Naive thymus-derived CD8-positive, alpha-beta T cell (primary cell): ENCODE measurements at places on chromosomes 13 and 19.
A peak's percentile ranks its signal among the peaks of the same experiment; 100 is the strongest.

GRCh38 chr19:2099937-2100718 is 3.4 kb downstream of the IZUMO4 start:
- no peak for DNase-seq

DNA sequence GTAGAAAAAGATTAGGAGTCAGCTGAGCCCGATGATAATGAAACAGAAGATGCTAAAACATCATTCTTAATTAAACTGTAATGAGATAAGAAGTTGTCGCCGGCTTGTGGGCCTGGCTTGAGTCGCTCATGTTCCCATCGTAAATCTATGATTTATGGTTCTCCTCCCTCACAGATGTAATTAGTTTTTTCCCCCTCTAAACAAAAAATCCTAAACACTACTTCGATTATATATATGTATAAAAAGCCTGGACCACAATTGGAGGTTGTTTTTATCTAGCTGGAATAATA is 151.3 kb downstream of the PTPRS start:
- DNase-seq, result no peak

DNA sequence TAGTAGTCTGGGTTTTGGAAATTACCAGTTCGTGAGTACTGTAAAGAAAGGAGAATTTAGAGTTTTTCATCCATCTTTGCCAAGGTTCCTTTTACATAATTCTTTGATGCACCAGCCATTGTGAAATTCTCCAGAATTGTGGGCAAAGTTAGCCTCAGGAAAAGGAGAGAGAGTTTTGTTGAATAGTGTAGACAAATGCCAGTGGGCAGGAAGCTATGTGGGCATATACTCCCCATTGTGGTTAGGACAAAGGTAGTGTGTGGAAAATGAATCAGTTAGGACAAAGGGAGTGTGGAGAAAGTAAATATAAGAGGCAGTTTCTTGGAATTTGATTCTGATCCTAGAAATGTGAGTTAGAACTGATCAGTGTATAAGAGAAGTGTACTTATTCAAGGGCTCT is 67.9 kb downstream of the PCCA start:
- no peak for DNase-seq

- no peak for DNase-seq
Measured at GRCh38 chr13:101144808-101145419, 271.4 kb downstream of the NALCN start.

GRCh38 chr13:44439452-44440024 is 65.9 kb downstream of the SERP2 start:
- DNase-seq, result no peak

GRCh38 chr19:46748325-46749109 is 2.3 kb upstream of the STRN4 start:
- DNase-seq, result peak; percentile 72

DNA sequence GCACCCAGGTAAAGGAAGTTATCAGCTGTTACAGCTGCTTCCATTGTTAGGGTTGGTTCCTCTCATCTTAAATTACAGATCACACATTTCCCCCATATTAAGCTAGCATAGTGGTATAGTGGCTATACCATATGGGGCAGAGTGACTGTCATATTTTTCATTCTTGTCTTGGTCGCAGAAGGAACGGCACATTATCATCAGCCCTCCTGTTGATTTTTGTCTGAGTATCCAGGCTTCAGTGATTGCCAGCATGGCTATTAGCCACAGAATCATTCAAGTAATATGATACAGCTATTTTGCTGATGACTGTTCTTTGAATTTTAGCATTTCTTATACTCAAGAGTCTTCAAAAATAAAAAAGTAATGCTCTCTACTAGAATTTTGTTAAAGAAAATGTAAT is 240.9 kb downstream of the LIG4 start:
- no peak for DNase-seq

DNA sequence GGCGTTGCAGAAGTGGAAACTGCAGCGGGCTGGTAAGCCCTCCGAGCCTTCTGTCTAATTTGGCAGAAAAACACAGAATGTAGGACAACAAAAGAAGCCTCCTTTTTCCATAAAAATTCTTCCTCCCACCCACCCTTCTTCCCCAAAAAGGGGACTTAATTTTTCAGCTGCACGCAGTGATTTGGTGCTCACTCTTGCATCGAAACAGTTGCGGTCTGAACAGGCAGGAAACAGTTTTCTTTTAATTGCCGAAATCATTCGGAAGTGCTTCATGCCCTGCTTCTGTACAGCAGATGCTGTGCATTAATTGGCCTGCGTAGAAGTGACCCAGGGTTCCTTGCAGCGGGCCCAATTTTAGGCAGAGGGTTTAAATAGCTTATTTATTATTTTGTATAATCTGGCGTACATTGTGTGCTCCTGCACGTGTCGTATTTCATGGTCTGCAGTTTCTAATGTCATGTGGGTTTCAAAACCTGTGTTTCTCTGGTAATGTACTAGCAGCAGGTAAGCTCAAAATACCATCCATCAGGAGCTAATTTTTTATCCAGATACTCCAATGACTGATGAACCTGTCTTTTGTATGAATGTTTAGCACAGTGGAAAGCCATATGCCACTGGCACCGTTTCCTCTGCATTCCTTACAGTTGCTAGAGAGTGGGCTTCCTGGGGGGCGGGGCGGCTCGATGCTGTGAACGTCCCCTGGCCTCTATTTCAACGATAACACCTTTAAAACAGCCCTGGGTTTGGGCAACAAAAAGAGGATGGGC is 66.6 kb downstream of the GGACT start:
- no peak for DNase-seq

GRCh38 chr19:11105014-11105636 is 15.9 kb downstream of the LDLR start:
- DNase-seq, result no peak

DNA sequence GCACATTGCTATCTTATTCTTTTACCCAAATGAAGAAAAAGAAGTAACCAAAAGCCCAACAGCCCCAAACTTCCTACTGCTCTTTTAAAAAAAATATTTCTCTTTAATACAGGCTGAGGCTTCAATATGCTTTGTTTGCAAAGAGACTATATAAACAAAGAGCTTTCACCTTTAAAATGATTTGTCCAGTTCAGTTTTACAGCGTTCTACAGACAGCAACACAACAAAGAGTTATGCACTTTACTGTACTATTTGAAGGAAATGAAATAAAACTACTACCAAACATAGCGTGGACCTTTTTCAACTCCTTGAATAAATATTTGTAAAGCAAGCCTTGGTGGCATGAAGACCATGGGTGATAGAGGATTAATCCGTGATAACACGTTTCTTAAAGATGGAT is 151.2 kb downstream of the FGF9 start:
- DNase-seq, result no peak

DNA sequence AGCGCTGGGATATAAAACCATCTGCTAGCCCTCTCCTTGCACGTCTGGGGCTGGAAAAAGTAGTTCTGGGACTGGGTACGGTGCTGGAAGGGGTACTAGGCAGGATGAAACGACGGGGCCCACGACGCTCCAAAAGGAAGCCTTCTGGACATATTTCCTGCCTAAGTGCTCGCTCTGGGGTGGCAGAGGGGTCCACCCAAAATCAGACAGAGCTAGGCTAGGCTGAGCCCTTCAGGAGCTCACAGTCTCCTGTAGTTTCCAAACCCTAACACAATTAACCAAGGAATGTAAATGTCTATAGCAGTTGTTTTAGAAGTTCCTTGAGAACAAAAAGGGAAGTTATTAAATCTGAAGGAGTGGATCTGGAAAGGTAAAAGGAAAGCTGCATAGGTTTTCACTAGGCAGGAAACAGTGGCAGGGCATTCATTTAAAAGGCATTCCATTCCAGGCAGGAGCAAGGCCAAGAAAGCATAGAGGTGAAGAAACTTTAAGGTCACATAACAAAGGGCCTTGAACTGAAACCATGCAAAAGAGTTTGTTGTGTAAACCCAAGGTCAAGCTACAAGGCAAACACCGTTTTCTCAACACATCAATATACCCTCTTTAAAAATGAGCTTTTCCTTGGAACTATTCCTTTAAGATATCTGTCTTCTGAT is 634 bp upstream of the DIAPH3 start:
- DNase-seq, result no peak

GRCh38 chr13:114128624-114129522 is 3.5 kb downstream of the RASA3 start:
- peak; percentile 75 for DNase-seq

DNA sequence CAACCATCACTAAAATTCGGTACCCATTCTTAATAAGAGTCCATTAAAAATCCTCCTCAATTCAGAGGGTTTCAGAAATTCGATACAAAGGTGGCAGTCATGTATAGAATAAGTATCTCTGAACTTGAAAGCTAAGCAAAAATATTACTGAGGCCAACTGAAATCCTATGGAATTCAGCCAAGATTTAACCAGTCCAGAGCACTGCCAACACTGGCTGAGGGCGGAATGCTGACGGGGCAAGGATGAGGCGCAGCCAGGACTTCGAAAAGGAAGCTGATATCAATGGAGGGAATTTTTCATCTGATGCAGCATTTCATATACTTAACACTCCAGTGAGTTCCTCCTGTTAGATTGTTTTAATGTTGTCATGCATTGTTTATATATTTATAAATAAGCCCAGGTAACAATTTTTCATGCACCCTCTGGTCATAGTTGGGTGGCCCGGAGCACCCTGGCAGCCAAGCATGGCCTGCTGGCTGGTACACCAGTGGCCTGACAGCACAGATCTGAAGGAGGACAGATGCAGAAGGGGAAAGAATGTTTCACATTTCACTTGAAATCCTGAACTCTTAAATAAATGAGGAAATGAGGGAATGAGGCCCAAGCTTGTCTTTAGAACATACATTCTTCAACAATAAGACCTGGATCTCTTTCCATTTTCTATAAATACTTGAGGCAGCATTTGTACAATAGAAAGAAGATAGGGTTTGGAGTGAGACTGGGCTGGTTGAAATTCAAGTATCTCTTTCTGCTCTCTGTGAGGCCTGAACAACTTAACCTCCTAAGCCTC is 41.5 kb downstream of the WDFY2 start:
- DNase-seq, result no peak

DNA sequence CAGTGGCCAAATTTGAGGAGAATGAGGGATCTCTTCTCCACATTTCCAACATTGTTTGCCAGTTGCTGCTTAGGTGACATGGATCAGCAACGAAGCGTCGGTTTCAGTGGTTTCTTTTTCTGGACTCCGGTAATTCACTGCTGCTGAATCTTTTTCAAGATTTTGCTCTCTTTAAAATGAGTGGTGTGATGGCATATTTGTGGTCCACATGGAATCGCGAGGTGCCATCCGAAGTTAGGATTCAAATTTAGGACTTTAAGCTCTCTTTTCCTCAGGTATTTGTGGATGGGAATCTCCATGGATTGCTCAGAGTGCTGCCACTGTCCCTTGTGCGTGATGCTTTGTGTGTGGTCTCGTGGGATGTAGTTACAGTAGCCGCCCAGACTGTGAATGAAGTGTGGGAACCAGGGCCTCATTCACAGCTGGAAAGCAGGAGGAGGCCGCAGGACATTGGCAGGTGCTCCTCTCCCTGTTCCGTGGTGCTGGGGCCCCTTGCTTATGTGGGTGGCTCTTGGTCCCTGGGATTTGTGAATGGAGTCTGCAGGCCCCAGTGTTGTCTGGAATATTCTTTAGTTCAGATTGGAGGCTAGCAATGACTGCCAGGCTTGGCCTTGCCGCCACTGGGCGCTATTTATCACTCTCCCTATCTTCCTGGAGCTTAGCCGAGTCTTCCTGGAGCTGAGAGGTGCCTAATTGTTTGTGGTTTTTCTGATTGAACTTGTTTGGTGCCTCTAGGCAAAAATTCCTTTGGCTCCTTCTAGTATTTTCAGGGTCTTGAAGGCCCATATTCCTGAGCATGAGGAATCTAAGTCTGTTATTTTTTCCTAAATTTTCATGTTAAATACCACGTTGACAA is 1.5 kb downstream of the ILF3 start:
- DNase-seq, result no peak

DNA sequence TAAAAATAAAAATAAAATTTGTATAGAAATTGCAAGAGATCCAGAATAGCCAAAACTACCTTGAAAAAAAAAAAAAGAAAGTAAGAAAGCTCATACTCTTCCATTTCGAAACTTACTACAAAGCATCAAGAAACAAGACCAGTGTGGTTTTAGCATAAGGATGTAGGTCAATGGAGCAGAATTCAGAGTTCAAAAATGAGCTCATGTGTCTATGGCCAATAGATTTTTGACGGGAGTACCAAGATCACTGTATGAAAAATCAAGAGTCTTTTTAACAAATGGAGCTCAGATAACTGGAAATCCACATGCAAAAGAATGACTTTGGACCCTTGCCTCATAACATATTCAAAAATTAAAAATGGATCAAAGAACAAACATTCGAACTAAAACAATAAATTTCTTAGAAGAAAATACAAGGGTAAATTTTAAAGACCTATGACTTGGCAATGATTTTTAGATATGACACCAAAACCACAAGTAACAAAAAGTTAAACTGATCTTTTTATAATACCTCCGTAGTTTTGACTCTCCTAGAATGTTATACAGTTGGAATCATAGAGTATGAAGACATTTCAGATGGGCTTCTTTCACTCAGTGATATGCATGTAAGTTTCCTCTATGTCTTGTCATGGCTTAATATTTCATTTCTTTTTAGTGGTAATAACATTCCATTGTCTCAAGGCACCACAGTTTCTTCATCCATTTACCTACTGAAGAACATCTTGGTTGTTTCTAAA is 43.2 kb downstream of the KLF12 start:
- DNase-seq, result no peak

- no peak for DNase-seq
Measured at GRCh38 chr13:80361298-80361697, 20.4 kb upstream of the SPRY2 start.

DNA sequence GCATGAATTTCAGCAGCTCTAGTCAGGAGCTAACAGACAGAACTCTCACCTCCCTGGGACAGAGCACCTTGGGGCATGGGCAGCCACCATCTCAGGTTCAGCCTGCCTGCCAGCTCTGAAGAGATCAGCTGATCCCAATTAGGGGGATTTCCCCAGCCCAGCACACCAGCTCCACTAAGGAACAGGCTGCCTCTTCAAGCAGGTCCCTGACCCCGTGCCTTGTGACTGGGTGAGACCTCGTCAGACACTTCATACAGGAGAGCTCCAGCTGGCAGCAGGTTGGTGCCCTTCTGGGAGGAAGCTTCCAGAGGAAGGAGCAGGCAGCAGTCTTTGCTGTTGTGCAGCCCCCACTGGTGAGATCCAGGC is 84.5 kb upstream of the UFM1 start:
- no peak for DNase-seq

GRCh38 chr19:40253611-40254092 is 27.2 kb upstream of the CCNP start:
- no peak for DNase-seq

DNA sequence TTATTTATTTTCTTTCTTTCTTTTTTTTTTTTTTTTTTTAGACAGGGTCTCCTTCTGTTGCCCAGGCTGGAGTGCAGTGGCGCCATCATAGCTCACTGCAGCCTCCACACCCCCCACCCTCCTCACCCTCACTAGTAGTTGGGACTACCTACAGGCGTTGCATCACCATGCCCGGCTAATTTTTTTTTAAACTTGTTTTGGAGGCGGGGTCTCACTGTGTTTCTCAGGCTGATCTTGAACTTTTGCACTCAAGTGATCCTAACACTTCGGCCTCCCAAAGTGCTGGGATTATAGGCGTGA is 33.6 kb downstream of the GJA3 start:
- peak; percentile 27 for DNase-seq

- DNase-seq, result no peak
Measured at GRCh38 chr13:85141401-85141800, 657.8 kb downstream of the SLITRK6 start.
